ENCODE measurements at places on chromosomes 5 and 9. TPM values are rescaled to one million over a fixed set of nuclear protein-coding genes. Genes with fewer than 3 reads are reported as not detected.
A peak's percentile ranks its signal among the peaks of the same experiment; 100 is the strongest.

ADCY2 gene
- polyA plus RNA-seq, result 3.4 TPM

CLTA gene
- polyA plus RNA-seq, result 260 TPM

ARL14EPL gene
- not detected for polyA plus RNA-seq

PCDHGA2 gene
- 6.3 TPM for polyA plus RNA-seq

FCN2 gene
- polyA plus RNA-seq, result 0.50 TPM

CDH6 gene
- polyA plus RNA-seq, result 90.0 TPM

NIPBL gene
- polyA plus RNA-seq, result 55.3 TPM

PCDHA4 gene
- polyA plus RNA-seq, result 0.81 TPM

IFNB1 gene
- polyA plus RNA-seq, result not detected

CDH18 gene
- polyA plus RNA-seq, result 0.64 TPM

CFAP77 gene
- polyA plus RNA-seq, result 1.7 TPM

CDH9 gene
- polyA plus RNA-seq, result 8.6 TPM

GRCh38 chr5:135222771-135223170 is 176.3 kb downstream of the MACROH2A1 start:
- no peak for DNase-seq

DNA sequence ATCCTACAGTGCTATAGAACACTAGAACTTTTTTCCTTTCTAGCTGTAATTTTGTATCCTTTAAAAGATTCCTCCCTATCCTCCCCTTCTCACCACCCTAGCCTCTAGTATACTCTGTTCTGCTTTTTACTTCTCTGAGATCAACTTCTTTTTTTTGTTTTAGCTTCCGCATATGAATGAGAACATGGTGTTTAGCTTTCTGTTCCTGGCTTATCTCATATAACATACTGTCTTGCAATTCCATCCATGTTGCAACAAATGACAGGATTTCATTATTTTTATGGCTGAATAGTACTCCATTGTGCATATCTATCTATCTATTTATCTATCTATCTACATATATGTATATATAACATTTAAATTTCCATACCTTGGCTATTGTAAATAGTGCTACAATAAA is 126.0 kb upstream of the MAN2A1 start:
- DNase-seq, result no peak

DNA sequence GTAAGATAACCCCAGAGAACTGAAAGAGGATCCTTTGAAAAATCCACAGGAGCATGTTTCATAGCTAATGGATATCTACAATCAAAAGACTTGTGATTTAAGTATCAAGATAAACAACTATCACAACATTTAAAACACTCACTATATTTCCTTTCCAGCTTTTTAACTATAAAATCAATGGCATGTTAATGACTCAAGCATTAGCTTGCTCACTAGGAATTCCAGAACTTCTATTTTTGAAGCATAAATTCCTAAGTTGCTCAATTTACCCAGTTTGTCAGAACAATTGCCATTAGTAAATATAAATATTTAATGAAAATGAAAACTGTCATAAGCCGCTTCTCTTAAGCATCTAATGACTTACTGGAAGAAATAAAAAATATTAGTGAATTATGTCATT is 355.3 kb downstream of the PRELID2 start:
- DNase-seq, result no peak

DNA sequence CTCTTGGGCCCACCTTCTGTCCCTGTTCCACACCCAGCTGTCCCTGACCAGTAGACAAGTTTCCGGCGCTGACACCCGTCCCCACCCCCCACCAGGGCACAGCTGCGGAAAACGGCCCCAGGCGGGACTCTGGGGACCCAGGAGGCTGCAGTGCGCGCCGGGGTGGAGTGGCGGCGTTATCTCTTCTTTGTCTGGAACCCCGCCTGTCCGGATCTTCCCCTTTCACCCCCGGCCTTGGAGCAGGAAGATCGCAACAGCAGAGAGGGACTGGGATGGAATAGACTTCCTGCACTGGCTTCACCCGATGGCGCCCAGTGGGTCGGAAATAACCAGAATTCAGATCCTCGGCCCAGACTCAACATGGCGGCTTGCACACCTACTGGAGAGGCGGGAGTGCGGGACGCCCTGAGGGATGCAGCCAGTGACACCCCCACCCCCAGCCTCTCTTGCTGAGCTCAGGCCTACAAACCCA is 4.7 kb downstream of the PAX5 start:
- no peak for DNase-seq

- DNase-seq, result peak; percentile 55
Measured at GRCh38 chr9:17462869-17463464, 115.9 kb upstream of the SH3GL2 start.

GRCh38 chr5:72543811-72544210 is 36.6 kb upstream of the ZNF366 start:
- DNase-seq, result no peak

DNA sequence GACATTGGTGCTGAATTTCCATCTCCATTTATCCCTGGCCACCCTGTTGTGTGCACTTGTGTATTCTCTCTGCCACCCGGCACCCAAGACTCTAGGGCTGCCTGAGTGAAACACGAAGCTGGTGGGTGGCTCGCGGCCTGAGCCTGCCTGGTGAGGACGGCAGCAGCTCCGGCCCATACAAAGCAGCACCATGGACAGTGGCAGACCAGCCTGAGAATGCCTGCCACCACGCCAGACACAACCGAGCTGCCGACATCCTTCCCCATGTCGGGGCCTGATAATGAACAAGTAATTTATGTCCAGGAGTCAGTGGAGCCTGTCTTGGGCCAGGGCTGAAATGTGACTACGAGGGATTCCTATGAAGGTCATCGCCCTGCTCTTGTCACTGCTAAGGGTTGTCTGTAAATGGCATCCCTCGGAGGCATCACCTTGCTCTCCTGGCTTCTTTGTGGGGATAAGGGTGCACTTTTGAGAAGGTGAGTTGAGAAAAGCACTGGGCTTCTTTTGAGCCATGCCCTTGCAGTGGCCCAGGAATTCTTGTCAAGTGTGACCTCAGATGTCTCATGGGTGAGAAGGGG is 175.7 kb downstream of the MELK start:
- DNase-seq, result peak; percentile 80

DNA sequence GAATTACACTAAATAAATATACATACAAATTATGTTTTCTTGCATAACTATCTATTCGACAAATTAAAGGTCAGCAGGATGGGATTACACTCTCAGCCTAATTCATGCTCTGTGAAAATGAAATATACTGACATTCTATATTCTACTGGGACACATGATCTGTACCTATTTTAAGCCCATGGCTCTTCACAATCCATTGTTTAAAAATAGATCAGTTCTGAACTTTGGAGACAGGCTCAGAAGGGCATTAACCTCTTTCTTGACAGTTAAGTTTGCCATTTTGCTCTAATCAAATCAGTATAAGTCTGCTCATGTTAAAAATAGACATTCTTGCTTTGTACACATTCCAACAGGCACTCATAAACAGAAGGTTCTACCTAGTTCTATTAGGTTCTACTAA is 361.2 kb downstream of the HCN1 start:
- DNase-seq, result no peak

DNA sequence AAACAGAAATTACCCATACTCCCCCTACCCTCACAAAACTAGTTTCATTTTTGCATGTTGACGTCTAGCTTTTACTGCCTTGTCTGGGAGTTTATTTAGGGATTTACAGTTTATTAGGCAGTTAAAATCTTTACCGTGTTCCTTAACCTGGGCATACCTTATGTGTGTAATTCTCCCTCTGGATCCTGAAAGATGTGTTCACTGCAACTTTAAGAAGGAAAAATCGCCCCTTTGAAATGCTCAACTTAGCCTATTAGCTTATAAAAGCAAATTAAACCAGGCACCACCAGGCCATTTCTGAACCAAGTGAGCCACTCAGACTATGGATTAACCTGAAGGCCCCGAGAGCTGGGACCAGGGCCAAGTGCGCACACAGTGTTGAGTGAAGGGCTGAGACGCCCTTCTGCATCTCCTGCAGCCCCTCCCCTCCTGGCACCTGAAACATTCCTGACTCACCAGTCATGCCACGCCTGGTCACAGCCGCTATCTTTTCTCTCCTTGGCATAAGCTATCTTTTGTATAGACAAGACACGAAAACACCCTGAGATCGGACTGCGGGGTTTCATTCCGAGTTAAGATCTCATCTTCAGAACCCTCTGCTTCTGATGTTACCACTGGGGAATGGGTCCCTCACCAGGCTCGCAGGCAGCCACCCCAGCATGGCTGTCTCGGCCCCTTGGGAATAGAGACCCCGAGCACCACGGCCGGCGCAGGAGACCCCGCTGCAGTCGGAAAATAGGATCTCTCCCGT is 111.9 kb downstream of the ROR2 start:
- DNase-seq, result no peak

GRCh38 chr5:64811050-64811640 is 42.4 kb downstream of the CWC27 start:
- DNase-seq, result peak; percentile 46

- DNase-seq, result no peak
Measured at GRCh38 chr5:35924122-35924949, 14.1 kb downstream of the CAPSL start.

- no peak for DNase-seq
Measured at GRCh38 chr5:122019919-122020590, 58.0 kb downstream of the LOX start.

DNA sequence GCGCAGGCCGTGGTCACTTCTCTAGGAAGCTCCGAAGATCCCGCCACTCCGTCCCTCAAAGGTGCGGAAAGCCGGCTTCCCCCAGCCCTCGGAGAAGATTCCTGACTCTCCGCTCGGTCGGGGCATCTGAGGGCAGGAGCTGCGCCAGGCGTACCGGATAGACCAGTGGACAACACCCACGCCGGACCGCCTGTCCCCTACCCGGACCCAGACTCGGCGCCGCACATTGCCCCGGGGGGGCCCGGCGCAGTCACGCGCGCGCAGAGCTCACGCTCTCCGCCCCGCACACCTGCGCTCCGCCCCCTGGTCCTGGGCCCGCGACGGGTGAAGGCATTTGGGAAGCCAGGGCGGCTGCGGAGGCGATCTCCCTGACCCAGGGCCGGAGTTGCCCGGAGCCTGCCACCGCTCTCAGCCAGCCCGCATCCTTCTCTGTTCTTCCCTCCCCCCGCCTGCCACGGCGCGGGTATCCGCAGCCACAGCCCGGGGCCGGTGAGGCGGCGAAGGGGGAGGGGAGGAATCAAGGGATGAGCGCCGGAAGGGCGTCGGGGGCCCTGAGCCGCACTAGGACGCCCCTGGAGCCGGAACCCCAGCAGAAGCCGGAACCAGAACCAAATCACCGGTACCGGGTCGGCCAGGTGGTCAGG is 448 bp downstream of the RELL2 start:
- DNase-seq, result no peak

GRCh38 chr9:36017278-36017677 is 19.4 kb upstream of the RECK start:
- no peak for DNase-seq

GRCh38 chr5:65663804-65664521 is 39.1 kb downstream of the SHLD3 start:
- DNase-seq, result no peak

- no peak for DNase-seq
Measured at GRCh38 chr5:1037123-1037670, 28.6 kb downstream of the NKD2 start.

DNA sequence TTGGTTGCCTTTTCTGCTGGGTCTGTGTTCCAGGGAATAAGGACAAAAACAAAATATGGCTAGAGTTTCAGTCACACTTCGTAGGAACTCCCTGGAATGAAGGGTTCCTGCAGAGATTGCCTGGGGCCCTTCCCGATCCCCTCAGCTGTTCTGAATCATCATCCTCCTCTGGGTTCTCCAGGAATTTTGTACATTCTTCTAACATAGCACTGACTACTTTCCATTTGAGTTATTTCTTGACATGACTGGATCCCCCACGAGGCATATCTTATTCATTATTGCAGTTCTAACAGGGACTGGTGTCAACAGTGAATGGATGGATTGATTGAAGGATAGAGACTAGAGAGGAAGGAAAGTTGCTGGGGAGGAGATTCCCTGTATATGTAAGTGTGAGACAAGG is 49.2 kb upstream of the TNC start:
- DNase-seq, result no peak

- no peak for DNase-seq
Measured at GRCh38 chr5:61200582-61201155, 38.4 kb upstream of the SMIM15 start.

DNA sequence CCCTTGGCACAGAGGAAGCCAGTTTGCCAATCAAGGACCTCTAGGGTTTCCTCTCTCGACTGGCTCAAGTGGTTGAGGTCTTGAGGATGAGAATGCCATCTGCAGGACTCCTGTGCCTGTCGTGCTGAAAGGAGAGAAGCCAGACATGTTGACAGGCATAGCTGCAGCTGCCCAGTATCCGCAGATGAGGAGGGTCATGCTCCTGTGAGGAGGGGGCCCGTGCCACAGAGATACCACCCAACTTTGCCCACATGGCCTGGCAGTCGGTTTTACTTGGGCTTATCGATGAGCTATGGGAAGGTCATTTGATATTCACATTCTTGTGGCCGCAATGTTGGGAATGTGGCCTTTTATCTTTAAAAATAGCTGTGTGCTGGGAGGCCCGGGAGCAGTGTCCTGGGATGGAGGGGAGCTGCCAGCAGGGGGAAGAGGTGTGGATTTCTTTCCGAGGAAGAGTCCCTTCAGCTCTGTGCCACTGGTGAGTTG is 17.4 kb downstream of the FRMPD1 start:
- DNase-seq, result no peak

All from renal pelvis (tissue), 12 donors.